ENCODE measurements at places on chromosomes 5 and 9.

GRCh38 chr5:37739817-37740261, 100.0 kb downstream of the GDNF start:
- DNase-seq: no peak

DNA sequence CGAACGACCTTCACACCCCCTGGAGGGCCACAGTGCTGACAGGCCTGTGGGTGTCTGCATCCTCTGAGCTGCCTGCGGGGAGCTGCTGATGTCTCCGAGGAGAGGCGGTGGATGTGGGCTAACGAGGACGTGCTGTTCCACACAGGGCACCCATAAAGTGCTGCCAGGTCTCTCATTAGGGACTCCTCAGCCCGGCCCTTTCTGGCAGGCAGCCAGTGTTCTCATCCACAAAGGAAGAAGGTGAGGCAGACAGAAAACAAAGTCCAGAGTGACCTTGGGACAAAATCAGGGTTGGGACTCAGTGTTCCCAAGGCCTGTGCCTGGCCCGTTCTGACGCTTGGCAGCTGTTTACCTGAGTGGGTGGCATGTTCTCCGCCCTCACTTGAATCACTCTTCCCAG, 29.3 kb downstream of the CARTPT start:
- no peak for DNase-seq

DNA sequence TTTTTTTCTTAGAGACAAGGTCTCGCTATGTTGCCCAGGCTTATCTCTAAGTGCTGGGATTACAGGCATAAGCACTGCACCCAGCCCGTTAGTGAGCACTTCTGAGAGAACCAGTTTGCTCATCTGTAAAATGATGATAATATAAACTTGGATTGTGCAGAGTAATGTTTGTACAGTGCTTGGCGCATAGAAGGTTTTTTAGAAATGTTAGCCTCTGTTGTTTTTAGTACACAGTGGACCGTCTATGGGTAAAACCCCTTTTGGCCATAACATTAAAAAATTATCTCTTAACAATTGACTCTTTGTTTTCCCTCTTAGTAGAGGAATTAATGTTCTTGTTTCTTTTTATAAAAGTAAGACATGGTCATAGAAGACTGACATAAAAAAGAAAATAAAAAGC, 202.1 kb downstream of the PCSK5 start:
- DNase-seq: no peak

- DNase-seq: no peak
Measured at GRCh38 chr5:53343187-53343586, 137.2 kb upstream of the FST start.

- DNase-seq: no peak
Measured at GRCh38 chr9:114953046-114953445, 22.7 kb upstream of the TNFSF8 start.

- no peak for DNase-seq
Measured at GRCh38 chr9:75041041-75041440, 12.9 kb upstream of the CARNMT1 start.

DNA sequence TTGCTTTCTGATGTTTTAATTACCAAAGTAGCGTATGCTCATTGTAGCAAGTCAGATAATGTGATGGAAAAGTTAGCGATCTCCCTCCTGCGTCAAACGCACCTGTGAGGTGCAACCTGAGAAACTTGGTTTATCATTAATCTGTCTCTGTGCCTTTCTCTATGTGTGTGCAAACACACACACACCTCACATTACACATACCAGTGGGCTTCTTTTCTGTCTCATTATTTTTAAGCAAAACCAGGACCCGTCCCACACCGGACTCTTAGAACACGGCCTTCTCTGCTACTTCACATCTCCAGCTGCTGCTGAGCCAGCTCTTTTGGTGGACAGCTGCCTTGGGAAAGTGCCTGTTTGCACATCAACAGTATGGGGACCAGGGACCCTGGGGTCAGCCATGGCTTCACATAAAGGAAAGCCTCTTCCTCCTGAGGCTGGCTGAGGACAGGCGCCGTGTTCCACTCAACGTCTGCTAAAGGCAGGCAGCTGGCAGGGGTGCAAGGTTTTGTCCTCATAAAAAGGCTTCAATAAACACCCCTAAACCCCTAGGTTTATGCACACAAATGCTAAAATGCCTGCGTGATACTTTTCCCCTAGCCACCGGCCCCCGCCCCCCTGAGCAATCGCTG, 44.2 kb downstream of the MRPL36 start:
- DNase-seq: no peak

- DNase-seq: no peak
Measured at GRCh38 chr5:115052948-115053347, 116.8 kb downstream of the TRIM36 start.

- no peak for DNase-seq
Measured at GRCh38 chr5:44779167-44779566, 29.6 kb upstream of the MRPS30 start.

DNA sequence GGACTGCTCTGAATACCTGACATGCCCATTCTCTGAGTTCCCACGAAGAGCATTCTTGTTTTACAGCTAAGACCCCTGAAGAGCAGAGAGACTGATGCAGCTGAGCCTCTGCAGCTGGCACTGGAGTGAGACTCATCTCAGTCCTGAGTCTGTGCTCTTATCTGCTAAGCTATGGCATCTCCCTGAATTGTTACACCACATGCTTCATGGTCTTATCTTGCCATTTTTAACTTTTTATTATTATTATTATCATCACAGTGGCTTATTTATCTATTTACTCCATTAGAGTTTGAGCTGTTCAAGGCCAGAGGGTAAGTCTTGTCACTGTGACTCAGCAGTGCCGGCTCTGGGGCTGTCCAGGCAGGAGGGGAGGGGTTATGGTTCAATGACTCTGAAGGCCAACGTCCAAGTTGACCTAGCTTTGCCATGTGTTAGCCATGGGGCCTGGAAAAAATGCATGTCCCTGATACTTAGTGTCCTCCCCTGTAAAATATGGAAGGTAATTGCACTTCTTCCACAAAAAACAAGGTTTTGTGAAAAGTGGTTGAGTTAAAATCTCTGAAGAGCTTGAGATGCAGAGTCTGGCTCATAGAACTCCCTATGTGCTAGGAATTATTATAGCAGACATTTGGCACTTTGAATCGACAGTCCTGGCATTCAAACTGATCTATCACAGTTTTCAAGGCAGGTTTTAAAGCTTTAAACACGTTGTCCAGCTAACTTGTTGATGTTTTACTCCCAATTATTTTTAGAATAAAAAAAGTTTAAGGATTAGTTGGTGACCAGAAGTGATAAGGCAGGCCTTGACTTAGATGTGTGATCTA, 94.6 kb downstream of the ALDH1A1 start:
- no peak for DNase-seq

DNA sequence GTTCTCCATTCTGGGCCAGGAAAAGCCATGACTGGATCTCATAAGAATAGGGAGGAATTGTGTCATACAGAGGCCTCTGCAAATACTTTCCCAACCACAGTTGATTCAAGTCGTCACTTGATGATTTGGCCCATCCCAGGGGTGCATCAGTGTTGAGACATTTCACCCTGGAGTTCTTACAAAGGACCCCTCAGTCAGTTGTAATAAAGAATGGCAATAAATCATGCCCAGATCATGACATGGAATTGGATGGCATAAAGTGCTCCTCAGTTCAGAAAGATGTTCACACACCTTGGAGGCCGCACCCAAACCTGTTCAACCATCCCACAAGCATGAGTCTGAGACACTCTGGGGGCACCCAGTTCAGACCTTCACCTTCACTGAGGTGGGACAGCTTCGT, 168.1 kb downstream of the NR3C1 start:
- DNase-seq: no peak

All from stimulated activated CD4-positive, alpha-beta T cell treated with anti-CD3 and anti-CD28 coated beads, Interleukin-15, amount 100 ng/mL, for 1 hour (primary cell).